ENCODE measurements at places on chromosomes 4 and X.

DNA sequence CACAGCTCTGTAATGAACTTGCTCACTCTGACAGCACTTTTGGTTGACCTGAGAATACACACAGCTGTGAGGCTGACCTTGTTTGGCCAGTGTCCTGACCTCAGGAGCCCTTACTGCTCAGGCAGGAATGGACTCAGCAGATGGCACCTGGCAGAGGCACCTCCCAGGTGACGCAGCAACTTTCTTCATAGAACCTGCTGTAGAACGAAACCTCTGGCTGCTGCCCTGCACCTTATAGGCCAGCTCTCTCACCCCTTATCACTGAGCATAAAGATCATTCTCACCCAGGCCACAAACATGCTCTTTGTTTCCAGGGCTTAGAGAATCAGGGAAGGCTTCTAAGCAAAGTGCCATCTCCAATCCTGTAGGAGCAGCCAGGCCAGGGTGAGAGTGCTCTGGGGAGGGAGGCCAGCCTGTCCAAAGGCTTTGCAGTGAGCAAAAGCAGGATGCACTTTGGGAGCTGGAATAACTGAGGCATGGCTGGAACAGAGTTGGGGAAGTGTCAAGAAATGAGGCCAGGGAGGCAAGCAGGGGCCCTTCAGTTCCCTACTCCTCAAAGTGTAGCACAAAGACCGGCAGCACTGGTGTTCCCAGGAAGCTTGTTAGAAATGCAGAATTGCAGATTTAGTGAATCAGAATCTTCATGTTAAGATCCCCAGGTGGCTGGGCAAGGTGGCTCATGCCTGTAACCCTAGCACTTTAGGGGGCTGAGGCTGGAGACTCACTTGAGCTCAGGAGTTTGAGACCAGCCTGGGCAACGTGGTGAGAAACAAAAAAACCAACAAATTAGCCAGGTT, 13.3 kb upstream of the CENPU start:
- H3K4me3 ChIP-seq = no peak overlapping the region
- H3K27ac ChIP-seq = no peak overlapping the region
- no peaks in the 10 kb centered on the region for H3K36me3 ChIP-seq
- H3K27me3 ChIP-seq = no peaks in the 10 kb centered on the region

- H3K27me3 ChIP-seq = peaks cover 23% of the 10 kb centered on the region
- no peaks in the 10 kb centered on the region for H3K4me1 ChIP-seq
- DNase-seq = no peak
- H3K27ac ChIP-seq = no peak overlapping the region
- no peaks in the 10 kb centered on the region for H3K36me3 ChIP-seq
- no peak overlapping the region for H3K4me3 ChIP-seq
Observed at GRCh38 chr4:76725039-76725438, 172.9 kb downstream of the SOWAHB start.

DNA sequence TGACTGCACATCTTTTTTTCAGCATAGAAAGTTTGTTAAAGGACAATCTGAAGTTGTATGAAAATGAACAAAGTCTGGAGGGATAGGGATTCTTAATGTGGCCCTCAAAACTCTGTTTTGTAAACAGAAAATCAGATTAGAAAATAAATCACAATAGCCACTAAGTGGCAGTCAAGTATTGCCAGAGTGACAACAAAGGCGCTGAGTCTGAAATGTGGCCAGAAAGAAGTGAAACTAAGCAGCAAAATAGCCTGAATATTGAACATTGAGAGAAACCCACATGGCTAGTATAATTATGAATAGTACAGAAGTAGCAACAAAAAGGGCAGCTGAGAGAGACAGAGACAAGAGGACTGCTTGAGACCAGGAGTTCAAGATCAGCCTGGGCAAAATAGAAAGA, 81.1 kb upstream of the CT45A1 start:
- DNase-seq = no peak
- H3K27ac ChIP-seq = no peak overlapping the region
- peaks cover 6% of the 10 kb centered on the region for H3K27me3 ChIP-seq
- no peak overlapping the region for H3K4me3 ChIP-seq
- no peaks in the 10 kb centered on the region for H3K4me1 ChIP-seq

DNA sequence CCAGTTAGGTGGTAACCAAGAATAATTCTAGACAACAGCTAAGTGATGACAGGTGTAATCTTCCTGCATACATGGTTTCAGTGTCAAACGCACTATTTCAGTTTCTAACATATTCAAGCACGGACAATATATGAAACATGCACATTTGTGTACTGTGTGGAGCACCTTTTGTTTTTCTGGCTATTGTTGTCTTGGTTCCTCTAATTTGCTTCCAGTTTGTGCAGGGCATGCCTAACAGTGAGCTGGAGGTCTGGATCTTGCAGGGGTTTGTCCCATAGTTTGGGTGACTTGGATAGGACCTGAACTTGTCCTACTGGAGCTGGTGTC, 70.5 kb upstream of the TBC1D9 start:
- no peaks in the 10 kb centered on the region for H3K27me3 ChIP-seq
- no peak overlapping the region for H3K4me3 ChIP-seq
- no peak overlapping the region for H3K27ac ChIP-seq
- no peak for DNase-seq

DNA sequence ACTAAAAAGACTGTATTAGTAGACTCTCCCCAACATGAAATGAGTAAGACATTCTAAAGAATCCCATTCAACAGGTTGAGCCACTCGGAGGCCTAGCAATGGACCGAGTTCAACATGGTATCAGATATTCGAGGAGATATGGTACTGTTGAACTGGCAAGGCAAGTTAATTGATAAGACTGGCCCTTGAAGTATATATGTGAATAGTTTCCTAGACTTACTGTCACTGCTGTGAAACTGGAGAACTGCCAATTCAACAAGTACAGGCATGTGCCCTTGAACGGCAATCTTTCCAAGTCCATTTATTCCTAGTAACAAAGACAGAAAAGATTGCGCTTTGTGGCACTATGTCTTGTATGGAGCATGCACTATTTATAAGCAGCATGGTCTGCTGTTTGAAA, 24.4 kb downstream of the FAT1 start:
- H3K4me3 ChIP-seq = no peak overlapping the region
- no peaks in the 10 kb centered on the region for H3K4me1 ChIP-seq
- no peak overlapping the region for H3K27ac ChIP-seq
- no peaks in the 10 kb centered on the region for H3K36me3 ChIP-seq
- DNase-seq = no peak

- H3K36me3 ChIP-seq = no peaks in the 10 kb centered on the region
- H3K27ac ChIP-seq = no peak overlapping the region
- H3K27me3 ChIP-seq = no peaks in the 10 kb centered on the region
- H3K4me3 ChIP-seq = no peak overlapping the region
- H3K4me1 ChIP-seq = no peaks in the 10 kb centered on the region
Observed at GRCh38 chrX:68988865-68989264, 160.0 kb downstream of the EFNB1 start.

GRCh38 chr4:74541667-74542066, 96.7 kb downstream of the AREG start:
- no peaks in the 10 kb centered on the region for H3K36me3 ChIP-seq
- DNase-seq = no peak
- H3K27ac ChIP-seq = no peak overlapping the region
- H3K4me3 ChIP-seq = no peak overlapping the region
- peaks cover 3% of the 10 kb centered on the region for H3K4me1 ChIP-seq

DNA sequence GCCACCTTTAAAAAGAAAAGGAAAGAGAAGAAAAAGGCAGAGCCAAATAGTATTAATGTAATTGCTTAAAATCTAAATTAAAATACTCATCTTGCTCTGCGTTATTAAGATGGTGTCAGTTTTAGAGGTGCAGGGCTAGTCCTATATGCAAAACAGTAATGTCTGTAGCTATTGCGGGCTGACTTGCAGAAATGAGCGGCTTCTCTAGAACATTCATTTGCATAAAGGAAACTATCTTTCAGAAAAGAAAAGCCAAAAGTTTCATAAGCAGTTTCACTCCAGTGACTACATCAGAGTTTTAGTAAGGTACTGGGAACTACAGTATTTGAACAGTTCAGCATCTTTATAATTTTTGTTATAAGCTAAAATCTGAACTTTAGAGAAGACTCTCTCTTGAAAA, 6.0 kb downstream of the SMAD1 start:
- H3K27me3 ChIP-seq = peaks cover 25% of the 10 kb centered on the region
- H3K36me3 ChIP-seq = no peaks in the 10 kb centered on the region
- H3K27ac ChIP-seq = no peak overlapping the region
- no peak overlapping the region for H3K4me3 ChIP-seq
- H3K4me1 ChIP-seq = peaks cover 10% of the 10 kb centered on the region

DNA sequence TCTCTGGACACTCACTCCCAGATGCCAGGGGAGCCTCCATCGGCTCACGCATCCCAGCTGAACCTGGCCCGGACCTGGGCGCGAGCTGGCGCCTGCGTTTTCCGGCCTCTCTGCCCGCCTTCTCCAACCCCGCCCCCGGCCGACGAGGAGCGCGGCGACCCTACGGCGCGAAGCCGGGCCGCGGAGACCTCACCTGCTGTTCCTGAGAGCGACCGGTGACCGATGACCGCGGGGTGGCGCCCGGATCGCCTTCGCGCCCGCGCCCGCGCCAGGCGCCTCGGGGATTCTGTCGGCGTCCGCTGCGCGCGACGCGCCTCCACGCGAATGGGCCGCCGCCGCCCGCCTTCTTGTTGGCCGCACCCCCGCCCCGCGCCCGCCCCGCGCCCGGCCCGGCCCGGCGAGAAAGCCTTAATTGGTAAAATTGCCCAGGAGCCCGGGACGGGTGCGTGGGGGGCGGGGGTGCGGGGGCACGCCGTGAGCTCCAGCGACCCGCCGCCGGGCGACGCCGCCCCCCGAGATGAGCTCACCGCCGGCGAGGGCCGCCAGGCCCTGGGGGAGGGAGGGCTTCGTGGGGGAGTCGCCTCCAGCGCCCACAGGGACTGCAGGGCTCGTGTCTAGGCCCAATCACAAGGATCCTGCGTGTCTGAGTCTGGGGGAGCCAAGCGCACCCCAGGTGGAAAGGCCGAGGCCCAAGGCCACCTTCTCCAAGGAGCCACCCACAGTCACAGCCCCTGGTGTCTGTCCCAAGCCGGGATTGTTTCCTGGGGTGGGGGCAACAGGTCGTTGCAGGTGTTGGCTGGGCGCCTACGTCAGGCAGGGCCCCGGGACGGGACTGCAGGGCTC, at the start of gene FLNA:
FLNA (minus strand) TSS at position 322 of the 843 bp plus-strand sequence. CDS start 3,389 bp downstream, outside the sequence.
- peak; percentile 48 for DNase-seq
- H3K27me3 ChIP-seq = no peaks in the 10 kb centered on the region
- peak within 1 kb of the TSS; percentile 81 for H3K4me3 ChIP-seq
- peaks cover 10% of the 10 kb centered on the region for H3K36me3 ChIP-seq

DNA sequence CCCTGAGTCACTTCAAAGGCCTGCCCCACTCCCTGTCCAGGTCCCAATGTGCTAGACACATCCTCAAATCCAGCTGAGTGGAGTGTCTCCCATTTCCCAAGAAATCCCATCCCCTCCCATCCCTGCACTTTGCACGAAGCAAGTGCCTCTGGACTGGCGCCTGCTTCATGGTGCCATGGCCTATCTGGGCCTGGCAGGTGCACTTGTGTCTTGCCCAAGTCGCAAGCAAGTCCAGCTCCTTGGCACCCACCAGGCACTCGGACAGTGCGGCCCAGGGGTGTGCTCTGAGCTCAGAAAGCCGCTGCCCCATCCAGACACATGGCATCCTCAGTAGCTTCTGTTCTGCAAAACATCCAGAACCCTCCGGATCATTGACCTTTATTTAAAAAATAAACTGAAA, 97.4 kb downstream of the DCTD start:
- H3K36me3 ChIP-seq = no peaks in the 10 kb centered on the region
- H3K27me3 ChIP-seq = no peaks in the 10 kb centered on the region
- H3K4me1 ChIP-seq = no peaks in the 10 kb centered on the region
- no peak overlapping the region for H3K4me3 ChIP-seq
- H3K27ac ChIP-seq = no peak overlapping the region

- no peak overlapping the region for H3K27ac ChIP-seq
- no peaks in the 10 kb centered on the region for H3K27me3 ChIP-seq
- no peak for DNase-seq
- H3K4me1 ChIP-seq = no peaks in the 10 kb centered on the region
Observed at GRCh38 chr4:137545461-137545861, 13.2 kb upstream of the PCDH18 start.

DNA sequence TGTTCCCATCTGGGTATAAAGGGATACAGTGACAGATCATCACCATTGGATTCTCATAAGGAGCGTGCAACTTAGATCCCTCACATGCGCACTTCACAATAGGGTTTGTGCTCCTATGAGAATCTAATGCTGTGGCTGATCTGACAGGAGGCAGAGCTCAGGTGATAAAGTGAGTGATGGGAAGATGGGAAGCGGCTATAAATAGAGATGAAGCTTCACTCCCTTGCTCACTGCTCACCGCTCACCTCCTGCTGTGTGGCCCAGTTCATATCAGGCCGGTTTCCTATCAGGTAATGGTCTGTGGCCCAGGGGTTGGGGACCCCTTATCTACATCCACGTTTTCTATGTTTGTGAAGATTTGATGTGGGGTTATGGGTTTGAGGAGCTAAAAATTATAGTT, 43.7 kb downstream of the FAT4 start:
- H3K36me3 ChIP-seq = no peaks in the 10 kb centered on the region
- H3K4me3 ChIP-seq = no peak overlapping the region
- H3K27ac ChIP-seq = no peak overlapping the region

GRCh38 chr4:130186931-130187330, 1091.0 kb downstream of the C4orf33 start:
- no peak for DNase-seq
- H3K36me3 ChIP-seq = no peaks in the 10 kb centered on the region
- no peaks in the 10 kb centered on the region for H3K27me3 ChIP-seq
- no peak overlapping the region for H3K27ac ChIP-seq
- H3K4me1 ChIP-seq = no peaks in the 10 kb centered on the region
- no peak overlapping the region for H3K4me3 ChIP-seq

- DNase-seq = no peak
- peaks cover 29% of the 10 kb centered on the region for H3K27me3 ChIP-seq
- H3K4me3 ChIP-seq = no peak overlapping the region
- no peaks in the 10 kb centered on the region for H3K36me3 ChIP-seq
- no peak overlapping the region for H3K27ac ChIP-seq
- peaks cover 3% of the 10 kb centered on the region for H3K4me1 ChIP-seq
Observed at GRCh38 chr4:165016971-165017370, 14.8 kb upstream of the TRIM60 start.

GRCh38 chr4:114649908-114650307, 51.3 kb downstream of the UGT8 start:
- H3K36me3 ChIP-seq = no peaks in the 10 kb centered on the region
- H3K4me1 ChIP-seq = no peaks in the 10 kb centered on the region
- DNase-seq = no peak
- H3K4me3 ChIP-seq = no peak overlapping the region
- no peak overlapping the region for H3K27ac ChIP-seq
- peaks cover 11% of the 10 kb centered on the region for H3K27me3 ChIP-seq

GRCh38 chrX:16451334-16451733, 198.6 kb upstream of the S100G start:
- H3K4me3 ChIP-seq = no peak overlapping the region
- H3K4me1 ChIP-seq = no peaks in the 10 kb centered on the region
- DNase-seq = no peak
- H3K36me3 ChIP-seq = no peaks in the 10 kb centered on the region
- H3K27ac ChIP-seq = no peak overlapping the region
